Gastroesophageal sphincter (tissue), 4 donors: ENCODE measurements at places on chromosomes 13 and 19. TPM values are rescaled to one million over a fixed set of nuclear protein-coding genes. Genes with fewer than 3 reads are reported as not detected.

DNA sequence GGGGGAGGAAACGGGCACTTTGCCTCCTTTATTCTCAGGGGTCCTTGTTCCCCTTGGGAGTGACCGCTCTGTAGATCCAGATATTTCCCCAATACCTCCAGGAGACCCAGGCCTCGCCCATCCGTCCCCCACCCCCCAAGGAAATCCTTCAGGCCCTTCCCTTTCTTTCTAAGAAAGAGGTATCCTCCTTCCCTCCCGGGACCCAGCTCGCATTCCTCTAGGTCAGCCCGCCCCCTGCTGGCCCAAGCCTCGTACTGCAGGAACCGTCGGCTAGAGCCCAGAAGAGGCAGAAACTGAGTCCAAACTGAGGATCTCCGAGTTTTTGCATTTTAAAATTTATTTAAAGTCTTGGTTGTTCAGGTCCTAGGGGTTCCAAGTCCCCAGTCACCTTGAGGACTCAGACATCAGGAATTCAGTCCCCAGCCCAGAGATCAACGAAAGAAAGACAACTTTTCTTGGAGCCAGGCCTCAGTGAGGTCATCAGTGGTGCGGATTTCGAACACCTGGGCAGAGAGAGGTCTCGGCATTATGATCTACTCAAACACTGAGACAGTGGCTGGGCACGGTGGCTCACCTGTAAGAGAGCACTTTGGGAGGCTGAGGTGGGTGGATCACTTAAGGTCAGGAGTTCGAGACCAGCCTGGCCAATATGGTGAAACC, 7.5 kb upstream of the LRFN1 start:
- peak; percentile 79 for ATAC-seq

- peak; percentile 41 for ATAC-seq
Measured at GRCh38 chr19:926589-927350, 935 bp downstream of the ARID3A start.

- ATAC-seq = no peak
Measured at GRCh38 chr13:40182591-40182990, 483.9 kb downstream of the FOXO1 start.

GRCh38 chr13:75507027-75508001, 25.3 kb upstream of the TBC1D4 start:
- no peak for ATAC-seq

DNA sequence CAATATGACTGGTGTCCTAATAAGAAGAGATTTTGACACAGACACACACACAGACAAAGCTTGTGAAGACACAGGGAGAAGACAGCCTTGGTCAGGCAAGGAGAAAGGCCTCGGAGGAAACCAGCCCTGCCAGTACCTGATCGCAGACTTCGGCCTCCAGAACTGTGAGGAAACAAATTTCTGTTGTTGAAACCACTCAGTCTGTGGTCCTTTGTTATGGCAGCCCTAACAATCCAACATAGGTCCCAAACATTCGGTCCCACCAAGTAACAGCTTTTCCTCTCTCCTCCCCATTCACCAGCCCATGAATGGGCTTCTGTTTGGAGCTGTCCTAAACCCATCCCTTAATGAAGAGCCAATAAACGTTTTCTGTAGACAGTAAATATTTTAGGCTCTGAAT, 36.4 kb upstream of the UBAC2 start:
- ATAC-seq = no peak

GRCh38 chr19:10143681-10144080, 24.0 kb upstream of the EIF3G start:
- no peak for ATAC-seq

- peak; percentile 50 for ATAC-seq
Measured at GRCh38 chr19:48629599-48630295, 7.4 kb downstream of the DBP start.

- no peak for ATAC-seq
Measured at GRCh38 chr13:33107361-33107760, 91.1 kb downstream of the KL start.

DNA sequence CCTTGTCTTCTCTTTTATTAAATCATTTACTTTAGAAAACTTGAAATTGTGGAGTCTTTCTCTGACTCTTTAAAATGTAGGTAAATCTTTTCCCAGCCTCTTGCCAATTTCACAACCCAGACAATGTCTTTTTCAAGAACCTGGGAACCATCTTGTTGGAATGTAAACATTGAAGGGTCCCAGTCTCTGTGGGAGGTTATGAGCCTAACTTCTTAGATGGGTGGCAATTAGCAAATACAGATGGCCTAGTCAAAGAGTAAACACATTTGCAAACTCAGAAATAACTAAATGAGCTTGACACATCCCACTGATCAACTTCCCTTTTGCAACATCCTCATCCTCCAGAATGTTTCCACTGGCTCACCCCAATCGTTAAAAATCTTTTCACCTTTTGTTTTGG, 721.0 kb downstream of the PCDH9 start:
- ATAC-seq = no peak

DNA sequence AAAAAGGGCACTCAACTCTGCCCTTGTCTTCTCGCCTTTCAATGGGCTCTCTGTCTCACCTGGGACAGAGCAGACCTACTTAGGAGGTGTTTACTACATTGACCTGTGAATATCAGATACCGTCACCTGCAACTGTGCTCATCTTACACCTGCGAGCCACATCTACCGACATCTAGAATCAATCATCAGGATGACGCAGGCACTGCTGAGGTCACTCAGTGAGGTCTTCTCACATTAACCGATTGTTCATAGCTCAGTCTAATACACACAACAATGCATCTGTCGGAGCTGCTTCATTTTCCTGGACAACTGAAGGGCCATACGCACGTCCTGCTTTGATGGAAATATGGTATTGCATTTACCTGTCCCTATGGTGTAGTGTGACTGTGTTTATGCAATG, 211.9 kb downstream of the FGF9 start:
- ATAC-seq = no peak

DNA sequence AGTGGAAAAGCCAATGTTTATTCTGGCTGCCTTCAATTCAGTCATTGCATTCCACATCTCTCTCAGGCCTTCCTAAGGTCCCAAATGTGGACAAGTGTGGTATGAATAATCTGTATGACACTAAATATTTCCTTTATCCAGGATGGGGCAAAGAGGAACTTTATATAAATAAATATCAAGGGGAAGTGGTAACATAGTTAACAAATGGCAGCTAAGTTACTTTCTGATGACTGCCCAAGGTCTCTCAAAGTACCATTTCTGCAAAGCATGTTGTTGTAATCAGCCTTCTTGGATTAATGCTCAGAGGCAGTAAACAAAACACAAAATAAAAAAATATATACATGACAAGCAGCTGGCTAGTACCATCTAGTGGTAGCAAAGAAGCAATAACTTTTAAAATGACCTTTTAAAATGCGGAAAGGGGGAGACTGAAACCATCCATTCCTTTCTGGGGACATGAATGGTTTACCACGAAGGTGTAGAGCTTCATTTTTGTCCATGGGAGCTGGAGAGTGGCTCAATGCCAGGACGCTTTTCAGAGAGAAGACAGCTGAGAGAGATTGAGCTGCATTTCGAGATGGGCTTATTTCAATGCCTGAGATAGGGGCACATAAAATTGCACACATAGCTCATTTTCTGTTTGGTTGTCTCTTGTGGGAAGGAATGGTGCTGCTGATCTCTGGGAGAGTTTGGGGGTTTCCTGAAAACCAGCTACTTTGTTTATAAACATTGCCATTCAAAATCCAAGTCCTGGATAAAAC, 259.2 kb downstream of the RFC3 start:
- ATAC-seq = no peak

DNA sequence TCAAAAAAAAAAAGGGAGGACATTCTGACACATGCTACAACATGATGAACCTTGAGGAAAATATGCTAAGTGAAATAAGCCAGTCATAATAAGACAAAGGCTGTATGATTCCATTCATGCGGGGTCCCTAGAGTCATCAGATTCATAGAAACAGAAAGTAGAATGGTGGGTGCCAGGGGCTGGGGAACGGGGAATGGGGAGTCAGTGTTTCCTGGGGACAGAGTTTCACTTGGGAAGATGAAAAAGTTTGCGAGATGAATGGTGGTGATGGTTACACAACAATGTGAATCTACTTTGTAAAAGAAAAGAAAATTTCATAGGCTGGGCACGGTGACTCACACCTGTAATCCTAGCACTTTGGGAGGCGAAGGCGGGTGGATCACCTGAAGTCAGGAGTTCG, 6.1 kb upstream of the CLEC4G start:
- no peak for ATAC-seq

DNA sequence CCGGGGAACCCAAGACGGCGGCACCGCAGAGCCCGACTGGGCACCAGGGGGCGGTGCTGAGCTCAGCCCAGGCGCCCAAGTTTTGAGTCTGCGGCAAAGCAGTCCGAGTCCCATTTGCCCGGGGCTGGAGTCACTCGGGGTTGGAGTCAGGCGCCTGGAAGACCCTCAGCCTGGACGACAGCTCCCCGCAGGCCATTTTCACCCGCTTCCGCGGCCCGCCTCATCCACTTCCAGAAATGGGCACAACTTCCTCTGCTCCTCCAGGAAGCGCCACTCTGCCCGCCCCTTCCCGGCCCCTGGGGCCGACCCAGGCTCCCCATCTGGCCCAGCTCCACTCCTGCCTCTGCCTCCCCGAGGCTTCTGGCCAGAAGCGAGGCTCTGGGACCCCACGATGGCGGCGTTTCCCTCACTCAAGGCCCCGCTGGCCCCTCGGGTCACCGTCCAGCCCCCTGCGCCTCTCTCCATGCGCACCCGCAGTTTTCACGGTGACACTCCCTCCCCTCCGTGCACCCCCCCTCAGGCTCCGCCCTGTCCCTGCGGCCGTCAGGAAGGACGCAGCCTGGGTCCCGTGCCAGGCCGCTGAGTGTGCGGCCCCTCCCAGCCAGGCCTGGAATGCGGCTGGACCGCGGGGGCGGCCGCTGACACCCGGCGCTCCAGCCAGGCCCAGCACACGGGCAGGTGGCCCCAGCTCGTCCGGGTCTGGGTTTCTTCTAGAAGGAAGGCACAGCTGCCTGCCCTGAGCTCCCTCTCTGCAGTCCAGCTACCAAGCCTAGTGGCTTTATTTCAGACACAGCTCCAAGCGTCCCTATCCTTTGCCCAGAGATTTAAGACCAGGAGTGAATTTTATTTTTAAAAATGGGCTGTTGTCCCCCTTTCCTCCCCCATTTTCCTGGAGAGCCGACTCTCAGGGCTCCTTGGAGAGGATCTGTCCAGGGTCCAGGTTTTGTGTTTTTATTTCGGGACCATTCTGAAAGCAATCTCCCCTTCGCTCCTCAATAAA, 4.7 kb downstream of the SERTAD1 start:
- ATAC-seq = peak; percentile 87

- ATAC-seq = peak; percentile 46
Measured at GRCh38 chr13:85799097-85799582, at the start of gene SLITRK6. Gene SLITRK6 (minus strand): TSS chr13:85799419. CDS start chr13:85796508, 2,911 bp downstream.

DNA sequence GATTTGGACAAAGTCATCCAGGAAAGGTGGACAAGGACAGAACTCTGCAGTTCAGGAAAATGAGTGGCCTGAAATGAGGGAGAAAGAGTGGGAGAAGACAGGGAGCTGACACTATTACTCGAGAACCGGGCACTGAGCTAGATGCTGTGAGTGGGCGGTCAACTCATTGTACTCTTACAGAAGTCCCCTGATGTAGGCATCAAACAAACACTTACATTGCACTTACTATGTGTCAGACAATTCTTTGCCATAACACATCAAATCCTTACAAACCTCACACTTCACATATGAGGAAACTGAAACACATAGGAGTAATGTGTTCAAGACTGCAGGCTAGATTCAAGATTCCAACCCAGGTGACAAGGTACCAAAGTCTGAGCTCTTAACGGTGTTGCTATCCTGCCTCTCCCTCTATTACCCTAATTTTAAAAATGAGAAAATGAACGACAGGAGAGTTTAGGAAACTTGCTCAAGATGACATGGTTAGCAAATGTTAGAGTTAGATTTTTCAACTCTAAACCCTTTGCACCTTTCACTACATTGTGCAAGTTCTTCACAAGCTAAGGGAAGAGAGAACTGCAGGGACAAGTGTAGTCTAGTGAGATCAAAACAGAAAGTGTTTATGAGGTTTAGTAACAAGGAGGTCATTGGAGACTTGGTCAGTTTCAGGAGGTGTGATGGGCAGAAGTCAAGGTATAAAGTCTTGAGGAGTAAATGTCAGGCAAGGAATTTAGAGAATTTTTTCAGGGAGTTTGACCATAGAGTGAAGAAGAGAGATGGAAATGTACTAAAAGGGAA, 4.9 kb upstream of the MEDAG start:
- no peak for ATAC-seq

GRCh38 chr13:57624565-57625435, 6.7 kb upstream of the PCDH17 start:
- ATAC-seq = no peak

DNA sequence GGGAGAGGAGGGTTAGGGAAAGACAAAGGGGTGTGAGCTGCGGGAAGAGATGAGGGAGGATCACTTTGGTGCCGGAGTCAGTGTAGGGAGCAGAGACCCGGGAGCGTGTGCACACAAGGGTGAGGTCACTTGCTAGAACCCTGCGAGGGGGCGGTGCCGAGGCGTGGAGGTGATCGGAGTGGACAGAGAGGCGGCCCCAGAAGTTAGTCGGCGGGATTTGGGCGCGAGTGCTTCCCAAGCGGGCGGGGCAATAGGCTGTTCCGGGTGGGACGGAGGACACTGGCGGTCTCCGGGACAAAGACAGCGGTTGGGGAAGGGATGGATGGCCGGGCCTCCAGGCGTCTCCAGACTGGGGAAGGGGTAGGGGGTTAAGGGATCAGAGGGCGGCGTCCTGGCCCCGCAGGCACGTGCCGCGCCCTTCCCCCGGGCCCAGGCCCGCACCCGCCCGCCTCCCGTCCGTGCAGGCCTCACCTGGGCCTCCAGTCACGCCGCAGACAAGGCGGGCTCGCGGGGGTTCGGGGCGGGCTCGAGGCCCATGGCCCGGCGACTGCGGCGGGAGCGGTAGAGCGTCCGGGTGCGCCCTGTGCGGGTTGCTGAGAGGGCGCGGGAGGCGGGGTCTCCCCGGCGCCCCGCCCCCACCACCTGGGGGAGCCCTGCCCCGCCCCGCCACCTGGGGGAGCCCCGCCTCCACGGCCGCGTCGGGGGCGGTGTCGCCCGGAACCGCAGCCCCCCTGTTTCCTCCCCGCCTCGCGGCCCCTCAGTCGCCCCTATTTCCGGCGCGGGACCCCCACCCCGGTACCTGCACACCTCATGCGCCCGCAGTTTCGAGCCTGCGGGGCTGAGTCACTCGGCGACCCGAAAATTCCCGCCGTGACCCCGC, at the start of gene LPAR2:
TSS of gene LPAR2 (minus strand) at position 600 of the 880 bp plus-strand sequence. CDS start 945 bp downstream, outside the sequence.
- peak; percentile 25 for ATAC-seq

The USHBP1 gene
- 4.7 TPM for total RNA-seq

The ZNF616 gene
- total RNA-seq = 5.1 TPM

The DLL3 gene
- not detected for total RNA-seq

The SUPT5H gene
- total RNA-seq = 86.0 TPM

The KANK3 gene
- total RNA-seq = 21.6 TPM

The LYPD3 gene
- 0.39 TPM for total RNA-seq

The TUBA3C gene
- not detected for total RNA-seq

The ZNF723 gene
- not detected for total RNA-seq

The CEACAM3 gene
- total RNA-seq = 0.54 TPM

The FBXO27 gene
- total RNA-seq = 3.0 TPM

The SIGLEC11 gene
- 1.5 TPM for total RNA-seq

The CYP4F2 gene
- total RNA-seq = not detected

The SYNGR4 gene
- not detected for total RNA-seq
